Stimulated activated CD4-positive, alpha-beta T cell treated with anti-CD3 and anti-CD28 coated beads, Interleukin-1b, Interleukin-23, amount 100 ng/mL, for 1 hour (primary cell): ENCODE measurements at places on chromosomes 11 and 22.

GRCh38 chr11:118914178-118914918 lies 11.4 kb downstream of the BCL9L start:
- no peak for DNase-seq

GRCh38 chr11:58905721-58906547 lies 33.4 kb upstream of the GLYATL1 start:
- DNase-seq: no peak

DNA sequence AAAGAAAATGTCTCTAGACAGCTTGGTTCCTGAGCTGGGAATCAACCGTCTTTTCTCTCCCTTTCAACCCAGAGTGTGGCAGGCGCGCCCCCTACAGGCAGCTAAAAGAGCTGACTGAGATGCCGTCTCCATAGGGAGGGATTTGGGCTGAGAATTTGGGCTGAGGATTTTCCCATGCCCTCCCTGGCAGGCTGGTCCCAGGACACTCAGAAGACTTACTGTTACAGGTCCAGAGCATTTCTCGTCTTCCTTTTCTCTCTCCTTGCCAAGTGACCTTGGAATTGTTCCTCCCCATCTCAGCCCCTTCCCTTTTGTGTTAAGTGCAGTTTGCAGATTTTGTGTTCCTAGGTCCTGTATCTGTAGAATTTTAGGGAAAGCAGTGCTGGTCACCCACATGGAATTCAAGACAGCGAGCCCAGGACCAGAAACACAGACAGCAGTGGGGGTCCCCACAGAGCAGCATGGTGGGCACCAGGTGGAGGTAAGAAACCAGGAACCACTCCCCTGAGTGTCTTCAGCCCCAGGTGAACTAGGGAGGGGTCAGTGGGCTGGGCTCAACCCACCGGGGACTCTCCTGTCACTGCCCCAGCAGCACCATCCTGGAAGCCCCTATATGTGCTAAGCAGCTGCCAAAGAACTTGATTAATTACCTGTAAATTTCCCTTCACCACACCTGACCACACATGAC lies 9.9 kb upstream of the IGLL5 start:
- peak; percentile 63 for DNase-seq

DNA sequence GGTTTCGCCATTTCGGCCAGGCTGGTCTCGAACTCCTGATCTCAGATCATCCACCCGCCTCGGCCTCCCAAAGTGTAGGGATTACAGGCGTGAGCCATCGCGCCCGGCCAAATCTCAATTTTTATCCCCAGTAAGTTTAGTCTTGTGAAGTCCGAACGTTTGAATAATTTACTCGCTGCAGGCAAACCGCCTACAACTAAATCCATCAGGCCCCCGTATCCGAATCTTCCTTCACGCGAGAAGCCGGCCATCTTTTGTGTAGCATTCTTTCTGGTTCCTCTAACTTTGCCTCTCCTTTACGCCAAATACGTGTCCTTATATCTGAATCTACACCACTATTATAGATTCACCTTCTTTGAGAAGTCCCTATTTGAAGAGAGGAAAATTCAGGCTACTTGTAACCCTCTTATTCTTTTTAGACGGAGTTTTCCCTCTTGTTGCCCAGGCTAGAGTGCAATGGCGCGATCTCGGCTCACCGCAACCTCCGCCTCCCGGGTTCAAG lies 581 bp upstream of the EIF3L start:
- DNase-seq: no peak

- DNase-seq: no peak
These were observed 3.0 kb downstream of the ELMOD1 start for GRCh38 chr11:107593951-107594350.

DNA sequence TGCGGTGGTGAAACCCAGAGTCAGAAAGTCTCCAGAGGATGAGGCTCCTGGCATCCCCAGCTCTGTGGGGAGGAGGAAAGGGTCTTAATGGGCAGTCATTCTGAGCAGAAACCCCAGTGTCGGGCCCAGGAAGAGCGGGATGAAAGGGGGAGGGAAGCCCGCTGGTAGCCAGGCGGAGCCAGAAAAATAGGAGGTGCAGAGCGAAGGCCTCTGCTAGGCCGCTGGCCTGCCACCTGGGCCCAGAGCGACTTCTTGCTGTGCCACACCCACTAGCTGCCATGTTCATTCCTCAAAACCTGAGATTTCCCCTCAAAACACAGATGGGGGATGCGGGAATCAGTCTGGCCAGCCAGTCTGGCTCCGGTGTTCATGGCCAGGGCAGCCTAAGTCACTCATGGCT lies 650 bp upstream of the POU2AF3 start:
- no peak for DNase-seq

GRCh38 chr22:48863965-48864528 lies 963.6 kb downstream of the BRD1 start:
- no peak for DNase-seq

- no peak for DNase-seq
These were observed 277.3 kb downstream of the CASP12 start for GRCh38 chr11:104620991-104621390.

GRCh38 chr11:57571606-57572005 lies 4.1 kb upstream of the UBE2L6 start:
- no peak for DNase-seq

GRCh38 chr11:18313965-18314763 lies 7.8 kb downstream of the HPS5 start:
- DNase-seq: no peak

DNA sequence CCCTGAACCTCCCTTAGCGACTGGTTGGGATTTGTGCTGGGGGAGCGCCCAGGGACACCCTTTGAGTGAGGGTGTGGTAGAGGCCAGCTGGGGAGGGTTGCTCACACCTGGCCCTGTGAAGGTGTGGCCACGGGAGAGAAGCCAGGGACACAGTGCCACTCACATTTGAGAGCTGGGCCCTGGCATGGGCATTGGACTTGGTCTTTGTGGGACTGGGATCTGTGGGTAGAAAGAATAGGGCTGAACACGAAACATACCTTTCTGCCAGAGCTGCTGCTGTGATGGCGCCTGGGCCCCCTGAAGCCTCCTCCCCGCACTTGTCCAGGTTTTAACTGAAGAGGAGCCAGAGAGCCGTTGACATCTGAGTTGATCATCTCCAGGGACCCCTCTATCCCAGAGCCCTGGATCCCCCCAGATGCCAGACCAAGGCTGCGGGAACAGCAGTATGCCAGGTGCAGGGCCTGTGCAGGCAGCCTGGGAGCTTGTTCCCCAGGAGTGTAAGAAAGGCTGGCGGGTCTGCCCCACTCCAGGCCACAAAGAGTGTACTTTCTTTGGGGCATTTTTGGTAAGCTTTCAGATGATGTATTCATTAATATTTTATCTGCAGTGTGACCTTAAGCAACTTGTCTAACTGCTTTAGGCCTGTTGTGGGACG lies 284.1 kb downstream of the TBC1D22A start:
- no peak for DNase-seq

DNA sequence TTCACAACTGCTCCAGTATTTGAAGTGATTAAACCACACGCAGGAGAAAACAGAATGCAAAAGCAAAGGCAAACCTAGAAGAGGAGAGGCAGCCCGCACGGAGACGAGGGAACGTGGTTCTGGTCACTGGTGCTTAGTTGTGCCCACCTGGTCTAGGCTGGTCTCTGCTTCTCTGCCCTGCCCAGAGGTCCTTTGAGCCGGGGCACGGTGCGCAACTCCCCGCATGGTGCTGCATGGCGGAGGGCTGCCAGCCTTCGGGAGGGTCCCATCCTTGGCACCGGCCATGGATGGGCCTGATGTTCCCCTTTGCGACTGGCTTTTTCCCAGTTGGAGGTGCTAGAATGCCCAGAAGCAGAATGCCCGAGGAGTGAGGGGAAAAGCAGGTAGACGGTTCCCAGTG lies 46.1 kb downstream of the KCNC1 start:
- DNase-seq: no peak

DNA sequence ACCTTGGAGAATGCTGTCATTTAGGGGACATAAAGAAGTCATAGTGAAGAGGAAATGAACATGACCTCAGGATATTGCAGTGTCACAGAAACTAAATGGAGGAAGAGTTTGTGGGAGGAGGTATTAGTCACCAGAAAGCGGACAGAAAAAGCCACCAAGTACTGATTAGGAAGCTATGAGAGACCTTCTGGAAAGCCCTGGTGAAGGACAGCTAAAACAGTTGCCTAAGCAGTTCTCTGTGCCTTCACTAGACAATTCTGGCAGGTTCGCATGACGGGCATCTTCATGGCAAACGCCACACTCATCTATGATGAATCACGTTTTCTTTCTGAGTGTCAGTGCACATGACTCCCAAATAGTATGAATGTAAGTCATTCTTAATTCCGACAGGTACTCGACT lies 325.8 kb downstream of the C11orf87 start:
- no peak for DNase-seq

- DNase-seq: peak; percentile 56
These were observed at the start of gene VWCE for GRCh38 chr11:61294717-61295595. VWCE (minus strand) TSS chr11:61295316; CDS start chr11:61295037, 279 bp downstream.

DNA sequence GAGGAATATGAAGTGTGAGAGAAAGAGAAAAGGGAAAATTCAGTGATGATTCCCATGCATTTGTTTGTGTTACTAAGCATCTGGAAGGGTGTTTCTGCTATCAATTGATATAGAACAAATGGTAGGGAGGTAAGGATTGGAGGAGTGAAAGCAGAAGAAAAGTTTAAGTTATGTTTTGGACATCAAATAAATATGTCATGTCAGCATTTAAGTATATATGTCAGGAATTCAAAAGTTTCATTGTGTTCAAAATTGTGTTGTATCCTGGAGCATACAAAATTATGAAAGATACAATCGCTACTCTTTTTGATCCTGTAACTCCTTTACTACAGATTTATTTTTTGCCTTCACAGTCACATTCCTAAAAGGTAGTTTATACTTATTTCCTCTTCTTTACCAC lies 885.8 kb downstream of the KCNA4 start:
- DNase-seq: no peak

- no peak for DNase-seq
These were observed 7.5 kb downstream of the CFL1 start for GRCh38 chr11:65850217-65851082.

DNA sequence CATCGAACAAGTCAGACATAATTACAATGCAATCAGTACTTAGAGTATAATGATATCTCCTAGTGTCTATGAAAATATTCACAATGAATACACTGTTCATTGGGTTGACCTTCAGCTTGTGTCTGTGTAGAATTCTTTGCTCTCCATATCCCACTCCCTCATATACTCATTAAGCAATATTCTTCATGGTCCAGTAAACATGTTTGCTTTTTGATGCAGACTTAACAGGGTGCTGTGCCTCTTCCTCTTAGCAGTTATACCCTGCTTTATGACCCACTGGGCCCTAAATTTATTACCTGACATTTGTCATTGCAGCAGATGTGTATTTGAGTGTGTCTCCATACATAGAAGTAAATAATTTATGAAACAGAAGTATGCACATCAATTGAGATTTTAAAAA lies 352.5 kb upstream of the CCDC179 start:
- DNase-seq: no peak

GRCh38 chr11:129331217-129331616 lies 44.4 kb upstream of the BARX2 start:
- no peak for DNase-seq

DNA sequence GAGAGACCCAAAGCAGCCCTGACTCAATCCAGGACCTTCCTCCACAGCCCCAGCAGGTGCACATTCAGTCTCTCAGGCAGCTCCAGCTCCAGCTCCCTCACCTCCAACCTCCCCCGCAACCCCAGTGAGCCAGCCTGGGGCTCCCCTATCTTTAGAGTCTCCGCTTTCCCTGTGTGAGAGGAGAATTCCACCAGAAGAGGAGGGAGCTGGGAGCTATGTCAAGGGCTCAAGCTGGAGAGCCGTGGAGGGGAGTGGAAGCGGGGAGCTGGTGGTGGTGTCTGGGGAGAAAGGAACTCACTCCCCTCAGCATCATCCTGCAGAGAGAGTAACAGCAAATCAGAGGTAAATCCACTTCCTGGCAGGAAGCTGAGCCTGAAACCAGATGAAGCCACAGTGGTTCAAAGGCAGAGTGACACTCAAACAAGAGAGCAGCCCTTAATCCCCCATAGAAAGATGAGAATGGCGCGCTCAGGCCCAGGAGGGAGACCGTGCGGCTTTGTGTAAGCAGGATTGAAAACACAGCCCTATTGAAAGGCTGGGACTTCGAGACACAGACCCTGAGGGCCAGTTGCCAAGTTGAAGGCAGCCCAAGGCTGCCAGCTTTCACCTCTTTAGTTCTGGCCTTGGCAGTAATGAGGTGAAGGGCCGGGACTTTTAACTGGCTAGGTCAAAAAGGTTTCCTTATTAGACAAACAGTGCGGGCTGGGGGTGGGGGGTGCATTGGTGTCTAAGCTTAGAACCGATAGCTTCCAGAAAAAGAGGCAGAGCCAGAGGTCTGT lies 21.4 kb upstream of the CDON start:
- no peak for DNase-seq

DNA sequence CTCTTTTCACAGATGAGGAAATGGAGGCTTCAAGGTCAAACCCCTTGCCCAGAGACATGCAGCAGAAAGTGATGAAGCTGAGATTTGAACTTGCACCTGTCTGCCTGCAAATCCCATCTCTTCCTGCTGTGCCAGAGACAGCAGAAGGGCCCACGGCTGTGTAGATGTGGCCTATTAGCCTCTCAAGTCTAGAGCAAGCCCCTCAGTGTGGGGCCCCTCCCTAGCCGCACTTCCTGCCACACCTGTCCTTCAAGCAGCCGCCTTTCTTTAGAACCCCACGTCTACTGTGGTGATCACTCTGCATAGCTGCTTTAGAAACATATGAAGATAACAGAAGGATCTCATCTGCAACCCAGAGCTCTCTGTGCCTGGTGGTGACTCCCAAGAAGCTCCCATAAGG lies 41.2 kb upstream of the JAM3 start:
- no peak for DNase-seq

GRCh38 chr11:96373826-96374225 lies 15.9 kb downstream of the CCDC82 start:
- no peak for DNase-seq

DNA sequence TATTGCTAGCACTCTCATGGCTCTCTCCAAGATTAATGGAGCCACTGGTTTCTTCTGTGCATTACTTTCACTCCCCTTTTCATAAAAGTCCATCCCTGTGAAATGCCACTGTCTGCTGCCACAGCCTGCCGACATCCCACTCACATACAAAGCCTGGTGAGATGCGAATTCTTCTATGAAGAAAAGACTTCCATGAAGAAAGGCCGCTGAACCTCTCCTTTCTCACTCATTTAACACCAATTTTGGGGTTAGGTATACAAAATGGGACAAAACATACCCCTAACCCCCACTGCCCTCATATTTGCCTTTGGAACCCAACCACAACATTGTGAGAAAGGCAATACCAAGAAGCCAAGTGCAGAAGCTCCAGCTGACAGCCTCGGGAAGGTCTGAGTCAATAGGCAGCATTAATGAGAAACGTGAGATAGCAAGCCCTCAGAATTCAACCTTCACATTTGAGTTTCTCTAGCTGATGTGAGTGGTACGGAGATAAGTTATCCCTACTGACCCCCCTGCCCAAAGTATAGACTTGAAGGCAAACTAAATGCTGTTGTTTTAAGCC lies 156.4 kb downstream of the ATG16L2 start:
- DNase-seq: no peak
